ENCODE measurements at places on chromosomes 5 and 9.

DNA sequence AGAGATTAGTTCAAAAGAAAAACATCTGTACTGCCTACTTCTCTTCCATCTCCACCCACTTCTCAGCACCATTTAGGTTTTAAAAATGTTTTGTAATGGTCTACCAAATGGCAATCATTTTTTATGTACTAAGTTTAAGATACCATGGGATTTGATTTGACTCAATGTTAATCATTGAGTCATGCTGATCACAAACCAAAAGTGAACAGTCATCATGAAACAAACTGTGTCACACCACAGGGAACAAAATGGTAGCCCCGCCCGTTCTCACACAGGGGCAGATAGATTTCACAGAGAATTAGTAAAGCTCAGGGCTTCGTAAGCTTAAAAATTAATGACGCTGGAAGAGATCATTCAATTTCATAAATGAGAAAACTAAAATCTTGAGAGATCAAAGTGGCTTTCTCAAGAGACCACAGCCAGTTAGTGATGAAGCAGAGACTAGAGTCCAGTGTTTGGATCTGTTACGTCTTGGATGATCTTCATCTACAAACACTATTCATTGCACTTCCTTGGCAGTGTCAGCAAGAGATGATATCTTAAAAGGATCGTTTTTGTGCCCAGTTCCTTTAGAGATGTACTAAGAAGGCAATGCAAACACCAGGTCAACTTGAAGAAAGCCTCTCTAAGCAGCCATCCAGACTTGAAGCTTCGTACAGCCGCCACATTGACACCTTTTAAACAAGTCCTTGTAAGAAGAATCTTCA is 33.9 kb upstream of the TRIO start:
- DNase-seq = peak; percentile 40

DNA sequence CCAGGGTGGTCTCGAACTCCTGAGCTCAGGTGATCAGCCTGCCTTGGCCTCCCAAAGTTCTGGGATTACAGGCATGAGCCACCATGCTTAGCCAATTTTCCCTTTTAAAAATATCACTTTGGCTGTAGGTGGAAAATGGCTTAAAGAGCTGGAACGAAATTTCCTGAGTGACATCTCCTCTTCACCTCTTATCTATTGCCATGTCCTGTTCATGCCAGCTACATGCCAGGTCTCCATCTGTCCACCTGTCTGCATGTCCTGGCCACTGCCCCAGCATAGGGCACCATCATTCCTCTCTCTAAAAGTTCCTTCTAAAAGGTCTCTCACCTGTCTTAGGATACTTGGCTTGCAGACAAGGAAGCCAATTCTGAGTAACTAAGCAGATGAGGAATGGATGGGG is 2.8 kb upstream of the GRK6 start:
- no peak for DNase-seq

- no peak for DNase-seq
Measured at GRCh38 chr5:59607138-59607765, 286.3 kb downstream of the PDE4D start.

DNA sequence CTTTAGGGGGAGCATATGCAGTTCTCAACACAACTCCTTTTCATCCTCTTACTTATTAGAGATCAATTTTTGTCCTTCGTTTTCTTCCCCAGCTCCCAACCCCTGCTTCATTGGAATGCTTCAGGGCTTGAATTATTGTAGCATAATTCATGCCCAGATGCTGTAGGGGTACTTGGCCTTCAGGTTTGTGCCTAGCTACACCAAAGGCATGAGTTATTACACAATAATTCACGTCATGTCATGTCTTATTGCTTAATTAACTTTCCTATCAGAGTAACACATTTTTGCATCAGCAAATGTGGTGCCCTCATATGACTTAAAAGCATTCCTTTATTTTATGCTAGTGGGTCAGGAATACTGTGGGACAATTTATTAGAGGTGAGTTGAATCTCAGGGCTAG is 507.2 kb downstream of the NFIB start:
- DNase-seq = no peak

DNA sequence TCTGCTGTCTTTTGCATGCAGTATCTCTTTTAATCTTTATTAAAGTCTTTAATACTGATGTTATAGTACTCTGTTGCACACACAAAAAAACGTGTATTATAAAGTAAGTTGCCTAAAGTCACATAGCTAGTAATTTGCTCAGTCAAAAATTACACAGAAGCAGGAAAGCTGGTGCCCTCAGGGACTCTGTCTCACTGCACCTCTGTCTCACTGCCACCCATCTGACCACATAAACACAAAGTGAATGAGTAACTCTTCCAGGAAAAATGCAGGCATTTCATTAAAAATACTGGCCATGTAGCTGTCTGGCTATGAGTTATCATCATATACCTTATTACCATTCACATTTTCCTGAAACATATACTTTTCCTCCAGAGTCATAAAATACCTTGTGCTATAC is 591.7 kb downstream of the CSNK1G3 start:
- DNase-seq = no peak

- no peak for DNase-seq
Measured at GRCh38 chr9:75826314-75826713, 64.2 kb upstream of the PCSK5 start.

DNA sequence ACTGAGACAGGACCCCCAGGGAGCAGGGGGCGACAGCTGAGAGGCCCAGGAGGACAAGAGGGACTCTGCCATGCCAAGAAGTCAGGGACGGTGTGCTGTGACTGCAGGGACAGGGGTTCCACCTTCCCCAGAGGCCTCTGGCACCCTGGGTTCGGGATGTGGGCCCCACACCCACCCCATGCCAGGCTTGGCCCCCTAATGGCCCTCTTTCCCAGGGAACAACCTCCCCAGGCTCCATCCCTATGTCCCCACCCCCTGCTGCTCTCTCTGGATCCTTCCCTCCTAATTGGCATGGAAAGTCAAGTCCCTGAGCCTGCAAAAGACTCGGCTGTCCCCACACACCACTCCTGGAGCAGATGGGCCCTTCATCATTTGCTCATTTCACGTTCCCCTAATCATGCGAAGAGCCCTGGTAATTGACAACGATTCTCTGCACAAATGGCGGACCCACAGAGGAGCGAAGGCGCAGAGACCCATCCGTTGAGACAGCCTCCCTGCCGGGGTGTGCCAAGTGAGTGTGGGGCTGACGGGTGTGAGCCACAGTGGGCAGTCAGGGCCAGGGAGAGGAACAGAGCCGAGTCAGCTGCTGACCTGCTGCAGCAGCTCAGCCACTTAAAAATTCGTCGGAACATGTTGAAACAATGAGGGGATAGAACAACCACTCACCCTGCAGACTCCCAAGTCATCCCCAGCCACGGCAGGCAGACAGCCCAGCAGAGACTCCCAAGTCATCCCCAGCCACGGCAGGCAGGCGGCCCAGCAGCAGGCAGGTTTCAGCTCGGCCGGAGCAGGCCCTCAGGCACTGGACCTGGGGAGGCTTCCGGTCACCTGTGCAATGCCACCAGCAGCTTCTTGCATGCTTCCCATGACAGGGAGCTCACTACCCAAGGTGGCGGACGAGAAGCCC is 109.0 kb downstream of the VAV2 start:
- no peak for DNase-seq

- no peak for DNase-seq
Measured at GRCh38 chr5:95939465-95939864, 22.2 kb downstream of the ELL2 start.
